Stimulated activated CD8-positive, alpha-beta memory T cell treated with anti-CD3 and anti-CD28 coated beads, Interleukin-7, amount 100 ng/mL, for 1 hour (primary cell): ENCODE measurements at places on chromosomes 11 and 22.
A peak's percentile ranks its signal among the peaks of the same experiment; 100 is the strongest.

DNA sequence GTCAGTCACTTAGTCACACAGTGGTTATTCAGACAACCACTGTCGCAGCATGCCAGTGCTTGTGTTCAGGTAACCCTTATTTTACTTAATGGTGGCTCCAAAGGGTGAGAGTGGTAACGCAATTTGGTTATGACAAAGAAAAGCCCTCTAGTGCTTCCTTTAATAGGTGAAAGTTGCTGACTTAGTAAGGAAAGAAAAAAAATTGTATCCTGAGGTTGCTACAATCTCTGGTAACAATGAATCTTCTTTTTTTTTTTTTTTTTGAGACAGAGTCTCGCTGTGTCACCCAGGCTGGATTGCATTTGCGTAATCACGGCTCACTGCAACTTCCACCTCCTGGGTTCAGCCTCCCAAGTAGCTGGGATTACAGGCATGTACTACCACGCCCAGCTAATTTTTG lies 64.5 kb downstream of the C11orf91 start:
- no peak for DNase-seq

- no peak for DNase-seq
These were observed 16.5 kb upstream of the CDC42EP2 start for GRCh38 chr11:65298131-65298535.

DNA sequence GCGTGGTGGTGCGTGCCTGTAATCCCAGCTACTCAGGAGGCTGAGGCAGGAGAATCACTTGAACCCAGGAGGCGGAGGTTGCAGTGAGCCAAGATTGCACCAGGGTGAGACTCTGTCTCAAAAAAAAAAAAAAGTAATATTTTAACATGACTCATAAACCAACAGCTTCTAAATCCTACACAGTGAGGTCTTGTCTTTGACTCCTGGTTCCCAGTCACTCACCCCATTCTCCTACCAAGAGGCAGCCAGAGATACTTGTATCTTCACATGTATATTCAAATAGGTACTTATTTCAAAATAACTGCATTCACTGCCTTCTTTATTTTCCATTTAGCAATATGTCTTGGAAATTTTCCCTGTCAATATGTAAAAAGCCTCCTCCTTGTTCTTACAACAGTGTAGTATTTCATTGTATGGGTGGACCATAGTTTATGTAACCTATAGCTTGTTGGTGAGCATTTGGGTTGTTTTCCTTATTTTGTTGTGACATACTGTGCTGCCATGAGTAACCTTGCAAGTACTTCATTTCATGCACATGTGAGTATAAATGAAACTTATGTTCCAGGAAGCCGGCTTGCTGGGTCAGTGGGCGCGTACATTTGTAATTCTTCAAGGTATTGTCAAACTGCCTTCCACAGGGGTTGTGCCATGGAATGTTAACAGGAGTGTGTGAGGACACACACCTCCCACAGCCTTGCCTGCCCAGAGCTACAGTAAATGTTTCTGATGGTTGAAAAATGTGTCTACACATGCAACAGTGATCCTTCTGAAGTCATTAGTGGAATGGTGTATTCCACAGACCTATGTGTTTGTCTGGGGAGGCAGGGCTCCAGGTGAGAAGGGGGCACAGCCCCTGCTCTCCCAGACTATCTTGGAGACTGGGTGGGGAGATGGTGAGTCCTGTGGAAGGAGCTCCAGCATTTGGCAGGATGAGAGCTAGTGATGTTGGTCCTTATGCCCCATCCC lies 47.9 kb downstream of the OSBP2 start:
- DNase-seq: no peak

GRCh38 chr11:57566905-57567514 lies 462 bp downstream of the UBE2L6 start:
- no peak for DNase-seq

- DNase-seq: no peak
These were observed 174.4 kb downstream of the SWAP70 start for GRCh38 chr11:9838229-9838628.

DNA sequence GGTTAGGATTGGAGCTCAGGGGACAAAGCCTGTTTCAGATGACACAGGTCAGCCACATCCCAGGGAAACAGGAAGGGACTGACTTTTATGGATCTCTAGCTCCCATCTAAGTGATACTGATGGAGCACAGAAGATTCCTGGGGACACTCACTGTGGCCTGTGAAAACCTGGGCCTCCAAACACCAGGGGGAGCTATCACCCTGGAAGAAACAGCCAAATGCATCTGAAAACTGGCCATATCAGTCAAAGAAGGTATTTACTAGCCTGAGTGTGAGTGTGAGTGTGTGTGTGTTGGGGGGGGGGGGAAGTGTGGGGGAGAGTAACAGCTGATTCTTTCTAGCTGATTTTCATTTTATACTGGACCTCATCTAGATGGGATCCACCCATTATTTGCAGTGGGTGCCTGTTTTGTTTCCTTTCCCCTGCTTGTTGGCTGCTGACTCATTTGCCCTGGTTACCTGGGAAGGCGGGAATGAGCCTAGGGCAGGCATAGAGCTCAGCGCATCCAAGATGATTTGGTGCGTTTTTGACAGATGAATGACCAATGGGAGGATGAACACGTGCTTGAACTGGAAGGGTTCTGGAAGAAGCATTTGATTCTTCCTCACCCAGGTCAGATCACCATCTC lies 284.0 kb downstream of the KIRREL3 start:
- DNase-seq: no peak

DNA sequence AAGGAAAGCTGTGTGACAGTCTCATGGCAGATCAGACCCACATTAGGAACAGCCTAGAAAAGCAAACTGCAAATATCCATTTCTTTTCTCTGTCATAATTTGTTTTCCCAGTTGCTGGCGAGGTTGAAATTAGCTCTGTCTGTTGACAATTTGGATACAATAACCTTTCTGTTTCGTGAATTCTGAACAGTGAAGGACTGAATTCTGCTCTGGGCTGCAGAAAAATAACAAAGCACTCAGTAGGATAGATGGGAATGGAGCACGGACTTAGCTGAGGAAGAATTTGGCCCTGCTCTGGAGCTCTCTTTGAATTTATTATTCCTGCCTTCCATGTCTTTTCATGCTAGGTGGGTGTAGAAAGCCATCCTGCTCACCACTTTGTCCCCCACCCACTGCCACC lies 140.3 kb downstream of the RRAS2 start:
- DNase-seq: no peak

GRCh38 chr11:65546217-65546958 lies 11.8 kb downstream of the LTBP3 start:
- peak; percentile 99 for DNase-seq

- DNase-seq: no peak
These were observed 19.6 kb downstream of the SUN2 start for GRCh38 chr22:38736257-38736570.

DNA sequence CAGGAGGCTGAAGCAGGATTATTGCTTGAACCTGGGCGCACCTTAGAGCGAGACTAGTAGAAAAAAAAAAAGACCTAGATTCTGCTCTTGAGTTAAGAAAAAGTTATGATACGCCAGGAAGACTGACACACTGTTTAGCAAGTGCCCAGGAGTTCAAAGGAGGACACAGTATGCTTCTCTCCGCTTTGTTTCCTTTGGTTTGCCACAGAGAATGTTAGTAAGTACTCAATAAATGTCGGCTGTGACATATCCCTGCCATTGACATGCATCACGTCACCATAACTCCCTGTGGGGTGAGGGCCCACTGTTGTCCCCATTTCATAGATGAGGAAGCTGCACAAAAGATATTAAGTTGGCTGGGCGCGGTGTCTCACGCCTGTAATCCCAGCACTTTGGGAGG lies 7.1 kb downstream of the SPTBN2 start:
- no peak for DNase-seq

DNA sequence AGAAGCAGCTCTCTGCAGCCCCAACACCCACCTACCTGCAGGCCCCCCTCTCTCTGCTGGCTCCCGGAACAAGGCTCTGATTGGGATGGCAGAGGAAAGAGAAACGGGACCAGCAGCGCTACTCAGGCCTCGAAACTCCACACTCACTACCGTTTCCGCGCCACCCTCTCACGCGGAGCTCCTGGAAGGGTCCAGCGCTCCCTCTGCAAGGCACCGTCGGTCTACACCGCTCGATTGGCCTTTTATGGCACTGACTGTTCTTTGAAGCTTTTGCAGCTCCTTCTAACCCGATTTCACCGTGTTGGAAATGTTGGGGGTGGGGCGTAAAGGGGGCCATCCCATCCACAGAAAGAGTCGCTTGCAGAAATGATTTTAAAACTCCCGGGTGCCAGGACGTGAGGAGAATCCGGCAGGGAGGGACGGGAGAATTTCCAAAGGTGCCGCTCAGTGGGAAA lies 323 bp upstream of the PANX1 start:
- peak; percentile 17 for DNase-seq

DNA sequence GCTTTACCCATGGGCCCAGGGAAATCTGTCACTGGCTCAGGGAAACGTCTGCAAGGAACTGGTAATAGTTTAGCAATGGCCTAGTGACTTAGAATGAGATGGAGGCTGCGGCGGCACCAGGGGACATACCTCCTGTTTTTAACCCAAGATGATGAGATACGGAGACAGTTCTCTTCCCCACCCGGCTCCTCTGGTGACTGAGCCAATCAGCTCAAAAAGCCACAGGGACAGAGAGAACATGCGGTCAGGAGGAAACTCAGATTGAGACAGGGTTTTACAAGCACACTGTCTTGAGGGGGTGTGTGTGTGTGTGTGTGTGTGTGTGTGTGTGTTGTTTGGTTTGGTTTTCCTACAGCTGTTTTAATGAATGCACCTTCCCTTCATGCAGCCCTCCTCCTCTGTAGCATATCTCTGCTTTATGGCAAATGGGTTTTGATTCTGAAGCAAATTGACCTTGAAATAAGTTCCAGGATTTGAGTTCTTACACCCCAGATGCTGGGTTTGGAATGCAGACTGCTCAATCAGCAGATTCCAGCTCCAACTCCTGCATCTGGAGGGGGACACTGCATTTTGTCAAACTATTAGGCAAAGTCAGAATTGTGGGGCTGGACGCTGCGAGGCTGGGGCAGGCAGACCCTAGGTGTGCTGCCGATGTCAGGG lies 246.2 kb downstream of the NTM start:
- DNase-seq: no peak

GRCh38 chr11:73997120-73997770 lies 11.6 kb downstream of the UCP3 start:
- DNase-seq: no peak

DNA sequence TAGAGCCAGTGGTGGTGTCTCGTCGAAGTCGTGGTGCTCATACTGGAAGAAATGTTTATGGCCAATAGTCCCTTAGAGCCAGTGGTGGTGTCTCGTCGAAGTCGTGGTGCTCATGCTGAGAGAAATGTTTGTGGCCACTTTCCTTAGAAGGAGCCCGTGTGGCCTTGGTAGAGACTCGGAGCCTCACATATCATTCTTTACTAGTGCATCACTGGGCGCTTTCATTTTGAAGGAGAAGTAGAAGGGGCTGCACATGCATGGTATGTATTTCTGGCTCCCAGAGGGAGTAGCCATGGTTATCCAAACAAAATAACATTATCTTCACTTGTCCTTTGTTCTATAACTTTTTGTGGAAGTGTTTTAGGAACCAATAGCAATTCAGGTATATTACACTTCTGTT lies 69.5 kb downstream of the JAM3 start:
- DNase-seq: no peak

- DNase-seq: no peak
These were observed 2.4 kb downstream of the DRD4 start for GRCh38 chr11:639332-639955.

DNA sequence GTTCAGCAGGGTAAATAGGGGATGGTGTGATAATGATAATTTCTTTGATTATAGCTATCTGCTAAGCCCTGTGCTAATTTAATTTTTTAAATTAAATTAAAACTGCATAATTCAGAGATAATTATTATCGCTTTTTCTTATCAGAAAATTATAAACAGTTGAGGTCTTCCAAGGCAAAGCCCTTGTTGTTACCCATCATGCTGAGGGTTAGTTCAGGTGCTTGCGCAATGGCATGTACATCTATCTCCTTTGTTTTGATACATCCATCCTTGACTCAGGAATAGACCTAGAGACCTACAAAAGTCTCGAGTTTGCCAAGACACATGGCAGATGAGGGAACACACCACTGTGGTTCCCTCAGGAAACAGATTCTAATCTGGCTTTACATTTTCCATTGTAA lies 737.6 kb downstream of the DLG2 start:
- no peak for DNase-seq

DNA sequence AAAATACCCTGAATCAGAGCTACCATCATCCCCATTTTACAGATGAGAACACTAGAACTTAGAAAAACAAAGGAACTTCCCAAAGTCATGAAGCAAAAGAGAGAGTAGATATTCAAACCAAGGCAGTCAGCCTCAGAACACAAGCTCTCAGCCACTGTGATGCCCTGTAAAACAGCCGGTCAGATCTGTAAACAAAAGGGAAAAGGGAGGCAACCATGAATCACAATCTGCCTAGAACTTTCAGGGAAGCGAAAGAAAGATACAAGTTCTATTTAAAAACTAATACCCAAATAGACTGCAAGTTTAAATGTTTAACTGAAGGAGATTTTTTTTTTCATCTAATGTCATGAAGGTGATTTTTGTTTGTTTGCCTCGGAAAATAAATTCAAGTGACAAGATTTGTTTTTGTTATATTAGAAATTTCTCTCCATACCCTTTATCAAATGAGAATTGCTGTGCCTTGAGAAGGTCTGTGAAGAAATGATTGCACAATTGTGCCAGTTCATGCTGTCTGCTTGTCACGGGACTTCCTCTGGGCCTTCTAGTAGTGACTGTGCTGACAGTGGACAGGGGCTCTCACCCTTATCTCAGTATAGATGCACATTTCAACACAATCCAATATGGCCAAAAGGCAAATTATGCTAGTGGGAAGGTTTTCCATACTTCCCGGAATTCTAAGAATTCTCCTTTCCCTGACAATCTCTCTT lies 11.7 kb downstream of the SAA1 start:
- no peak for DNase-seq

- peak; percentile 17 for DNase-seq
These were observed 572 bp upstream of the APLP2 start for GRCh38 chr11:130068986-130069658.

DNA sequence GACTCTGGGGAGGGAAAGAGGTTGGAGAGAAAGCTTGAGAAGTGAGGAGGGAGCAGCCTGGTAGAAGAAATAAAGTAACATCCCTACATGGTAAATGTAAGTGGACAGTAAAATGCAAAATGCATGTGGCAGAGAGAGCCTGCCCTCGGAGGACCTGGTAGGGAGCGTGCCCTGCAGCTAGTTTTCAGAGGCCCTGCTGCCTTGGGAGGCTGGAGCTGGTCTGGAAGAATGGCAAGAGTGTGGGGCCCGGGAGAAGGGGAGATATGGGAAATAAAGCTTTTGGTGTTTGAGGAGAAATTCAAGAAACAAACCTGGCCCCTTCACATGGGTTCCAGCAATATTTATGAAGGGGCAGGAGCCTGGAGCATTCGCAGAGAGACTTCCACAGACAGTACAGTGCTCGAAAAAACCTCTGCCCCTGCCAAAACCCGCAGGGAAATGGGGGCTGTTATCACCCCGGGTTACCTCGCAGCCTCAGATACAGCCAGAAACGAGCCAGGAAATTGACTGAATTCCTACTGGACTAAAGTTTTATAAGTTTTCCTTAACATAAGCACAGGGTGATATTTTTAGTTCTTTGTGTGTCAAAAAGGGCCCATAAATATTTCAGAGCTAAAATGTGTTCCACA lies 363.0 kb downstream of the TENM4 start:
- DNase-seq: no peak
